ENCODE measurements at places on chromosomes 12 and 14.
A peak's percentile ranks its signal among the peaks of the same experiment; 100 is the strongest.

DNA sequence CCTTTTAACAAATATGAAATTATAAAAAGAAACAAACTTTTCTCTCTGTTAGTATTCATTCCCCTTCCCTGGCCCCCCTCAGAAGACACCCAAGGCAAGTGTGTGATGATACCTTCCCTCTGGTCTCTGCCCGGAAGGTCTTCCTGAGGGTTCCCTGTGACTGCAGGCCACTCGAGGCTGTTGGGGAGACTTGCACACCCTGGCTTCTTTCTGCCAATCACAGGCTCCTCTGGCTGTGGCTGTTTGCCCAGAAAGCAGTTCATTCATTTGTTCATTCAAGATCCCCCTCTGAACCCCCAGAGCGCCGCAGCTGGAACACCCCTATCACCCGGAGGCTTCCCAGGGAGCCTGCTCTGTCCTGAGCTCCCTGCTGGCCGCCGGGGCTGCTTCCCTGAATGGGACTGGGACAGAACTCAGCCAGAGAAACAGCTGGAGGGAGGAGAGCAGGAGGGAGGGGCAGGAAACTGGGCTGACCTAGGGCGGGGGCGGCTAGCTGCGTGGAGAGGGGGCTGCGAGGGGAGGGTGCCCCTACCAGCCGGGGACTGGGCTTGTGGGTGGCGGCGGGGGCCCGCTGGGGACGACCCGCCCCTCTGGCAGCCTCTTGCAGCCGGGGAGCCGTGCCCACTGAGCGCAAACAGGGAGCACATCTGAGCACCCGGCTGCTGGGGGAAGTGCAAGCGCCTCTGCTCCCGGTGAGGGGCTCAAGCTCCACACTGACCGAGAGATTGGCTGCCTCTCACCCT lies at the start of gene CMKLR1:
Gene CMKLR1 (minus strand): TSS at position 397 of the 743 bp plus-strand sequence. CDS start 45,720 bp downstream, outside the sequence.
- no peak for DNase-seq

GRCh38 chr12:15201056-15201455 lies 20.2 kb downstream of the RERG start:
- DNase-seq: no peak

DNA sequence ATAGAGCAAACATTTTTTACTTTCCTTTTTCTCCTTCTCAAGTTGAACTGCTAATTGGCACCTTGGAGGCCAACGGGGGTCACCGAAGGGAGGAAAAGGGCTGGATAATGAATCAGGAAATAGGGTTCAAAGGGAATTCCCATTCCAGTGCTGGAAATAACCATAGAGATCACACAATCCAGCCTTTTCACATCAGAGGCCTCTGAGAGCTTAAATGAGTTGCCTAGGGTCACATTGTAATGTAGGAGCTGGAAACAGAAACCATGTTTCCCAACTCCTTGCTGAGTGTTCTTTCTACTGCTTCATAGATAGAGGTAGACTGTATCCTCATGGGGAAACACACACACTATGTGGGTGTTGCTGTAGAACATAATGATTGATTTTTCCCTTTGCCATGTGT lies 60.6 kb upstream of the DDHD1 start:
- DNase-seq: no peak

- DNase-seq: peak; percentile 24
These were observed 72.4 kb upstream of the USP44 start for GRCh38 chr12:95623554-95624170.

DNA sequence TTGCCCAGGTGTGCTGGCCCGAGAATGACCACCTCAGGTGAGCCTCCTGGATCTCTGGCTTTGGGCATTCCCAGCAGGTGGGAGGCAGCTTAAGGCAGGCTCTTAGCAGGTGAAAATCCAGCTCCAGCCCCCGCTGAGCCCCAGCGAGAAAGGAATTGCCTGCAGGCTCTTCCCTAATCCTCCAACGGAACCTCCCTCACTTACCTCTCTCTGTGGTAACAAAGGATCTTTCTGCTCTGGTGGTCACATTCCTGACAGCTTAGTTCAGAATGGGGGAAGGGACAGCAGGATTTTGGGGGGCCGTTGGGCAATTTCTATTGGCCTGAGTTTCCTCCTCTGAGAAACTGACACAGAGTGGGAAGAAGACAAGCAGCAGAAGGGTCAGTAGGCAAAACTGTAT lies 116.0 kb upstream of the LHX5 start:
- DNase-seq: no peak

DNA sequence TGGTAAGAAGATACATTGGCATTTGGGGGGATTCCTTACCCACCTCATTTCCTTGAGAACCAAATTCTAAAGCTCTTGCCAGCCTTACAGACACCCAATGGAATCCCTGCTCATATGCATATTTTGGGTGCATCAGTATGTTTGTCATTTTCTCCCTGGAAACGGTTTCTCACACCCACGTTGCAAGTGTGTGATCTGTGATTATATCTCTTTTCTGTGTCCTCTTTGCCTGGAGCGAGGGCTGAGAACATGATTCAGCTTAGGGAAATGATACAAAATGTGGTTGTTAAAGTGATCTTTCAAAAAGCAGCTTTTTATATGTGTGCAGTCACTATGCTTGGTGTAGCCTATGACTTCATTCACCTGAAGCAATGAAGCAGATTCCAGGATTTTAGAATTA lies 52.0 kb downstream of the KCNMB4 start:
- no peak for DNase-seq

DNA sequence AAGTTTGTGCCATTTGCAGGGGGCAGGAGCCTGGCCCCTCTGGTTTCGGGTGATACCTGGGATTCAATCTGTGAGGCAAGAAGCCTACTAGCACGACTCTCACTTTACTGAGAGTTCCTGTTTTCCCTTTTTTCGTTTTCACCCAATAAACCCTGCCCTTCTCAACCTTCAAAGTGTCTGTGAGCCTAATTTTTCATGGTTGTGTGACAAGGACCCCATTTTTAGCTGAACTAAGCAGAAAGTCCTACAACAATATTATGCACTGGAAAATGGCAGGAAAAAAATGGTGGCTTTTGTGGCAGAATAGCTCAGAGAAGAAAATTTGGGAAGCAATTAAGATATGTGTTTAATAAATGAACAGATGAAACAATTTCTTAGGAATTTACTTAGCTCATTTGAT lies 432.1 kb downstream of the C12orf50 start:
- no peak for DNase-seq

DNA sequence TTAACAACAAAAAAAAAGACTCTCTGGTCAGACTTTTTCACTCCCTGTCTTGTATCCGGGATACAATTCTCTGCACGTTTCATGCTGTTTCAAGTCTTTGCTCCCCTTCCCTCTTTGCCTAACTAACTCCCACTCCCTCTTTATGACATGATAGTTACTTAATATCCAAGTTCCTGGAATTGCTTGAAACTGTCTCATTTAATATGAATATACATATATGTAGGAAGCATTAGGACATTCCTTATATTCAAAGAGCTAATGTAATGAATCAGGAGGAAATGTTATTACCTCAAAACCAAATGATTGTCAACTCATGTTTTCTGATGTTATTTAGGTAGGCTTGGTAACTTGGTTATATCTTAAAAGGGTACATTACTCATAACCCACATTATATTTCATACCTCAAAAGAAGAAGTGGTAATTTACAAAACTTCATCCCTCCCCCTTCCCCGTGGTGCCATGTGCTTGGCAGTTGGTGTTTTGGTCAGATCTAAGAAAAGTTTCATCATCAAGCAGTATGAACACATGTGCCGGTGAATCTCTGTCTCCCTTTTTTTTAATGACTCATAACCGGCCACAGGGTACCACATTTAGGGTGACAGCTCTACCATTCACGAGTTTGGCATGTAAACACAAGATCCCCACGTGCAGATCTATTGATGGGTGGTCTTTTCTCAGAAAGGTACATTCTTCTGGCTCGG lies 56.5 kb downstream of the HCAR2 start:
- peak; percentile 73 for DNase-seq

- DNase-seq: peak; percentile 12
These were observed 890 bp downstream of the SPTLC2 start for GRCh38 chr14:77615361-77616132.

DNA sequence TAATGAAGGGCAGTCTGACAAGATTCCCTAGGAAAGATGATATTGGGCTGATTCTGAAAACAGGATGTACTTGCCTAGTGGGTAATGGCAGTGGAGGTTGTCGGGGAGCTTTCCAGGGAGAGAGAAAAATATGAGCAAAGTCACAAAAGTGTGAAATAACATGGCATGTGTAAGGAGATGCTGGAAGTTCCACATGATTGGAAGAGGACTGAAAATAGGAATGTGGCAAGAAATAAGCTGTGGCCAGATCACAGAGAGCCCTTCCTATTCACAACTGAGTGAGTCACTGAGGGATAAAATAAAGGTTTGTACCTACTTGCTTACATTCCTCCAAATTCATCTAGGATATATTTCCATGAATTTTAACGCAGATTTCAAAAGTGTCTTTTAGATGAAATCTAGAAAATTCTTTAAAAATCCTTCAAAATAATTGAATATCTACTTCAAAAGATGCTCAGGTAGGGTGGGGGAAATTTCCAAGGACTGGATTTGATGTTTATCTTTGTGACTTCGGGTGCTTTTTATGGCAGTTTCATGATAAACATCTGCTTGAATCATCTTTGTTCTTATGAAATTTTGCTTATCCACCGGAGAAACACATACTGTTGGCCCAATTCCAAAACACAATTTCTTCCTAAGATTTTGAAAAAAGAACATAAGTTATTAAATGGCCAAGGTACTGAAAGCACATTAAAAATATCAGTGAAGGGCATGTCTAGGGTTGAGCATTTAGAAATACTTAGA lies 36.3 kb upstream of the SLC2A13 start:
- DNase-seq: no peak

DNA sequence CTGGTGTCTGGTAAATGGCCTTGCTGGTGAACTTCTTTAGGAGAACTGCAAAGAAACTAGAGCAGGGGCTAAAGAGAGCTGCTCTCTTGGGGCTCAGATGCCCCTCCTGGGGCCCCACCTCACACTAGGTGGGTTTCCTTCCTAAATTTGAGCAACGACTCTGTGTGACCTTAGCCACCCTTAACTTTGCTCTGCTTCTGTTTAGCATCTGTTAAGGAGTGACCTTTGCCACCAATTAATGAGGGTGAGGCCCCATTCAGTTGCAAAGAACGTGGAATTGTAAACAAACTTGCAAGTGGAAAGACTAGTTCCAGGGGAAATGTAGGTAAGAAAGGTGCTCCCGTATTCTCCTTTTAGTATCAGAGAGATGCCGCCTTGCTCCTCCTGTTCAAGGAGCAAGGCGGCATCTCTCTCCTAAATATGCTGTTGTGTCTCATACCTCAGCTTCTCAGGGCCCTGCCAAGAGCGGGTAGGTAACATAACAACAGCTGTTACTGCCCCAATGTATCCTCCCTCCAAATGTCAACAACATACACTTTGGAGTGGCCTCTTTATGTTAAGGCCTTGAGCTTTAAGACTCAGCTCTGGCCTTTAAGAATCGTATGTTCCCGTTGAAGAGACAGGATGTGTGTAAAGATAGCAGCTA lies 77.6 kb upstream of the FUT8 start:
- DNase-seq: no peak

DNA sequence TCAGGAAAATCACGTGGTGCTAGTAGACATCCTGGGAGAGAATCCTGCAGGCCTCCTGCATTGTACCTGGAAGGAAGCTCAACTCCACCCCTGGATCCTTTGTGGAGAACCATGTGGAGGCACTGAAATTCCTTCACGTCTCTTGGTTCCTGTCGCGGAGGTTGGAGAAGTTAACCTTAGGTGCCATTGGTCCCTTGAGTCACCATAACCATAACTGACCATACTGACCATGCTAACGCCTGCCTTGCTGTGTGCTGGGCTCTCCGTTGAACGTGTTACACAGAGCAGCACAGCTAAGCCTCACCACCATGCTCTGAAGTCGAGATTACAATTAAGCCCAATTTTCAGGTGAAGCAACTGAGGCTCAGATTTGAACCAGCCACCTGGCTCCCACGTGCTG lies 18.6 kb downstream of the C14orf132 start:
- no peak for DNase-seq

- no peak for DNase-seq
These were observed at the start of gene PKP2 for GRCh38 chr12:32896432-32897280. Gene PKP2 (minus strand): TSS chr12:32896777. CDS start chr12:32896731, 46 bp downstream.

DNA sequence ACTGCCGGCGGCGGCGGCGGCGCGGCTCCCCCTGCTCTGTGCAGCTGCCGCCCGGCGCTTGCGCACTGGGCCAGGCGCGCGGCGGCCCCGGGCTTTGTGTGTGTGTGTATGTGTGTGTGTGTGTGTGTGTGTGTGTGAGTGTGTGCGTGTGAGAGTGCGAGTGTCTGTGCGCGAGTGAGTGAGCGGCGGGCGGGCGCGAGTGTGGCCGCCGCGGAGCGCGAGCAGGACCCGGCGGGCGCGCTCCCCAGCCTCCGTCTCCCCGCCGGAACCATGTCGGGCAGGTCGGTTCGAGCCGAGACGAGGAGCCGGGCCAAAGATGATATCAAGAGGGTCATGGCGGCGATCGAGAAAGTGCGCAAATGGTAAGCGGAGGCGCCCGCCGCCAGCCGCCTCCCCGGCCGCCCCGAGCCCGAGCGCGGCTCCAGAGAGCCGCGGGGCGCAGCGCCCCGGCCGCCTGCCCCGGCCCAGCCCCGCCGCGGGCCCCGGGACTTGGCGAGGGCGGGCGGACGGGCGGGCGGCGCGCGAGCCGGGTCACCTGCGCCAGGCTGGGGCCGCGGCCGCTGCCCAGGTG lies at the start of gene BCL7A:
Gene BCL7A (plus strand): TSS at position 63 of the 571 bp plus-strand sequence. CDS start 208 bp downstream, at position 271.
- DNase-seq: peak; percentile 61

DNA sequence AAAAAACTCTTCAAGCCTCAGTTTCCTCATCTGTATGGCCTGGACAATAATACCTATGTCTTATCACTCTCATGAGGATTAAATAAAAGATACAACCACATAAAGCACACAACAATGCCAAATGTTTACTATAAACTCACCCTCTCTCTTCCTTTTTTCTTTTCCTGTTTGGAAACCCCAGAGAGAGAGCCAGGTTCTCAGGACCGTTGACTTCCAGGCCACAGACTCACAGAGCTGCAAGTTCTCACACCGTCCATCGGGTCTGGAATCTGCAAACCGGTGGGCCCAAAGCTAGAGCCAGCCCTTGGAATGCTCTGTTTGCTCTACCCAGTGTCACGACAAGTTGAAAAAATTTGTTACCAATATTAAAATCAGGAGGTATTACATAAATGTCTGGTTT lies 4.6 kb upstream of the CD4 start:
- no peak for DNase-seq

- peak; percentile 53 for DNase-seq
These were observed 601 bp downstream of the KLC1 start for GRCh38 chr14:103629503-103630121.

DNA sequence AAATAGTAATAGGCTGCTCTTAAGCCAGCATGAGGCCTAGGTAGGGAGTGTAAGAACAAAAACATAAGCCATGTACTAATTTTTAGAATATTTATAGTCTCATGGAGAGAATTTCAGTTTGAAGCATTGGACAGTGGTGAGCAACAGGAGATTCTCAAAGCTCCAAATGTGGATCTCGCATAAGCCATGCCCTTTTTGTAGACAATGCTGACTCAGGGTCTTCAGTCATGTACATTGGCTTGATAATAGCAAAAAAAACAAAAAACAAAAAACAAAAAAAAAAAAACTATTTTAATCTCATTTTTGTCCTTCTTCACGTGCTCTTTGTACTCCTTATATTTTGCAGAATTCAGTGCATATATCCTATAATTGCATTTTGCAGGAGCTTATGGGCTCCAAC lies 402.9 kb downstream of the TMTC2 start:
- DNase-seq: no peak

- DNase-seq: no peak
These were observed 8.8 kb downstream of the PPP1CC start for GRCh38 chr12:110733900-110734299.
